ENCODE measurements at places on chromosomes 4 and X. TPM values are rescaled to one million over a fixed set of nuclear protein-coding genes. Genes with fewer than 3 reads are reported as not detected.

FAM149A gene
- 18.3 TPM for total RNA-seq

KCND1 gene
- 2.5 TPM for total RNA-seq

TGIF2LX gene
- total RNA-seq: not detected

MSL3 gene
- 21.8 TPM for total RNA-seq

MAGEA12 gene
- total RNA-seq: not detected

FAM47E gene
- total RNA-seq: 1.7 TPM

TMPRSS11A gene
- total RNA-seq: not detected

SLC9B1 gene
- total RNA-seq: 0.82 TPM

NAP1L2 gene
- 6.1 TPM for total RNA-seq

SYP gene
- 13.7 TPM for total RNA-seq

CT83 gene
- total RNA-seq: not detected

SHROOM2 gene
- 1.8 TPM for total RNA-seq

GRCh38 chr4:47490550-47490949, 5.5 kb downstream of the ATP10D start:
- peaks cover 8% of the 10 kb centered on the region for H3K4me1 ChIP-seq
- DNase-seq: no peak
- no peaks in the 10 kb centered on the region for H3K36me3 ChIP-seq
- H3K27me3 ChIP-seq: no peaks in the 10 kb centered on the region
- H3K4me3 ChIP-seq: no peak overlapping the region

- peak overlapping the region; percentile 96 for H3K27ac ChIP-seq
- no peaks in the 10 kb centered on the region for H3K36me3 ChIP-seq
- peak; percentile 87 for DNase-seq
- no peaks in the 10 kb centered on the region for H3K27me3 ChIP-seq
- H3K4me1 ChIP-seq: peaks cover 51% of the 10 kb centered on the region
Measured at GRCh38 chr4:145736241-145736831, 56.4 kb downstream of the C4orf51 start.

- no peak overlapping the region for H3K27ac ChIP-seq
- no peaks in the 10 kb centered on the region for H3K4me1 ChIP-seq
- H3K4me3 ChIP-seq: no peak overlapping the region
- no peaks in the 10 kb centered on the region for H3K27me3 ChIP-seq
- no peak for DNase-seq
Measured at GRCh38 chr4:117154251-117154650, 68.9 kb upstream of the TRAM1L1 start.

- peak; percentile 65 for DNase-seq
- peaks cover 10% of the 10 kb centered on the region for H3K4me1 ChIP-seq
- H3K27ac ChIP-seq: no peak overlapping the region
- H3K4me3 ChIP-seq: no peak overlapping the region
Measured at GRCh38 chr4:71389149-71389827, 50.5 kb downstream of the SLC4A4 start.

DNA sequence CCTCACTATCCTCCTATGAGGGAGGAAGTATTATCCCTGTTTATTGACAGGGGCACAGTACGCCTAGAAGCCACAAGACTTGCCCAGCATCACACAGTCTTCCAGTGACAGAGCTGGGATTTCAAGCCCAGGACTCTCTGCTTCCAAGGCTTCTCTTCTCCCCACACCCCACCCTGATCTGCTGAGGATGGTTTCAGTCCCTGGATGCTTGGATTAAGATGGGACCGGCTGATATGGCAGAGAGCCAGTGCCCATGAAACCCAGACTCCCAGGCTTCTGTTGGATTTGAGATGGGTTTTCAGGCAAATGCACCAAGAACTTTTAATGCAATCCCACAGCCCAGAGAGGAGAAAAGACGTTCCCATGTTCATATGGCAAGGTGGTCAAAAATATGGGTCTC, 23.2 kb downstream of the EFNB1 start:
- H3K27me3 ChIP-seq: no peaks in the 10 kb centered on the region
- H3K4me3 ChIP-seq: no peak overlapping the region
- H3K27ac ChIP-seq: no peak overlapping the region
- no peak for DNase-seq
- no peaks in the 10 kb centered on the region for H3K4me1 ChIP-seq
- no peaks in the 10 kb centered on the region for H3K36me3 ChIP-seq

DNA sequence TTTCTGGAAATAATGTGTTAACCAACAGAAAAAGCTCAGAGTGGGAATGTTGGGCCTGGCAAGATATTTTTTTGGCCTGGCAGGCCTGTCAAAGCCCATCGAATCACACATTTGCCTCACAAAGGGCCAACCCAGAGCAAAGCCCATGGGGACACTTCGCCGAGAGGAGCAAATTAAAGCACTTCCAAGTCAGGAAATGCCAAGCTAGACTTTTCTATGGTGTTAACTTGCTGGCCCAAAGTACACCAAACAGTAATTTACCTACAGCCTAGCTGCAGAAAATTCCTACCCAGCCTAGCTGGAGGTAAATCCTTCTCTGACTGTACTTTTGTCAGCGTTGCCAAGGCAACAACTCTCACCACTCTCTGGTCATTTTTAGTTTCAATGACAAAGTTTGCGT, 288.6 kb upstream of the LDB2 start:
- H3K27ac ChIP-seq: no peak overlapping the region
- no peak for DNase-seq
- H3K4me3 ChIP-seq: no peak overlapping the region
- no peaks in the 10 kb centered on the region for H3K27me3 ChIP-seq
- H3K36me3 ChIP-seq: no peaks in the 10 kb centered on the region

DNA sequence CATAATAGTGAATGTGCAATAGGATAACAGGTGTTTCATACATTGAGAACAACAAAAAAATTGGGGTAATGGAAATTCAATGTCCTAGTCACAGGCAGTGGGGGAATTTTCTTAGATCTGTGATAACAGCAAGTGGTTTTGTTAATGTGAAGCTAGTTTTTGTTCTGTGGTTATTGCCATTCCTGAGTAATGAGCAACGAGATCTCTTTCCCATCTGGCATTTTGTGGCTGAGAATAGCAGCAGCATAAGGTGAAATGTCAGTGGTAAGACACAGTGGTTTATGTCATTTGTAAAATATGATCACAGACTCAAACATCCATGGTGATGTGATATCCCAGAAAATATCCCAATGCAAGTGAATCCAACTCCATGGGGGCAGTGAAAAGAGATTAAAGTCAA, 497.5 kb downstream of the KCNIP4 start:
- H3K27ac ChIP-seq: no peak overlapping the region
- H3K27me3 ChIP-seq: no peaks in the 10 kb centered on the region
- no peaks in the 10 kb centered on the region for H3K36me3 ChIP-seq
- H3K4me3 ChIP-seq: no peak overlapping the region
- DNase-seq: no peak
- no peaks in the 10 kb centered on the region for H3K4me1 ChIP-seq

GRCh38 chr4:3873408-3874027, 107.3 kb downstream of the ADRA2C start:
- H3K4me1 ChIP-seq: no peaks in the 10 kb centered on the region
- H3K36me3 ChIP-seq: no peaks in the 10 kb centered on the region
- H3K27me3 ChIP-seq: peaks cover 83% of the 10 kb centered on the region
- no peak overlapping the region for H3K27ac ChIP-seq

GRCh38 chr4:147400721-147401120, 80.2 kb upstream of the EDNRA start:
- H3K4me3 ChIP-seq: no peak overlapping the region
- H3K4me1 ChIP-seq: no peaks in the 10 kb centered on the region

GRCh38 chr4:37895271-37895670, 4.4 kb downstream of the TBC1D1 start:
- no peak for DNase-seq

DNA sequence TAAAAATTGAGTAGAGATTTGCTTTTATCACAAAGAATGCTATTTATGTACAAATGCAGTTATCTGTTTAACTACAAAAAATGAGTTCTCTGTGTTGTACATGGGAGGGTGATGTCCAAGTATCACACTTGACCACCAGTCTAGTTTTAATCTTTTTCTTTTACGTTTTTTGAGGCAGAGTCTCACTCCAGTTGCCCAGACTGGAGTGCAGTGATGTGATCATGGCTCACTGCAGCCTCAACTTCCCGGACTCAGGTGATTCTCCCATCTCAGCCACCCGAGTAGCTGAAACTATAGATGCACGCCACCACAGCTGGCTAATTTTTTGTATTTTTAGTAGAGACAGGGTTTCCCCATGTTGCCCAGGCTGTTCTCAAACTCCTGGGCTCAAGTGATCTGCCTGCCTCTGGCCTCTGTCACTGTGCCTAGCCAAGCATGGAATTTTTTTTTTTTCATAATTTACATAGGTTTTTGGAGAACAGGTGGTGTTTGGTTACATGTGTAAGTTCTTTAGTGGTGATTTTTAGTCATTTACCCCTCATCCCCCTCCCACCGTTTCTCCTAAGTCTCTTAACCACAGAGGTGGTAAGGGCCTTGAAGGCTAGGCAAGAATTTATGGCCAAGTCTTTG, 47.9 kb upstream of the RPA4 start:
- no peak overlapping the region for H3K27ac ChIP-seq
- no peak for DNase-seq
- no peaks in the 10 kb centered on the region for H3K36me3 ChIP-seq
- no peaks in the 10 kb centered on the region for H3K27me3 ChIP-seq
- no peaks in the 10 kb centered on the region for H3K4me1 ChIP-seq
- H3K4me3 ChIP-seq: no peak overlapping the region

DNA sequence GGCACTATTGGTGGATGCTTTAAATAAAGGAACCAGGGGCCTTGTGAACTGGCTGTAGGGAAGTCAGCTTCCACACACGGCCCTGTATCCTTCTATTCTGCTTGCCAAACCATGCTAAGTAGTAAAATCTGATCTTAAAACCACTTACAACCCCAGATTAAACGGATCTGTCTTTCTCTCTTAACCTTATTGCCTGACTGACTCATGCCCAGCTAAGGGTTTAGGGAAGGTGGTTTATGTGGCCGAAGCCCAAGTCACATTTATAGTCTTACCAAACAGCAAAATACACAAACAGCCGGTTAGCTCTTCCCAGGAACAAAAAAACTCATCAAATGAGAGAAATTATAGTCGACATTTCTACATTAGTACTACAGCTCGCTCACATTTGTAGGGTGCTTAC, 988.4 kb upstream of the TENM3 start:
- no peaks in the 10 kb centered on the region for H3K36me3 ChIP-seq
- H3K4me3 ChIP-seq: no peak overlapping the region
- H3K27me3 ChIP-seq: no peaks in the 10 kb centered on the region
- H3K27ac ChIP-seq: no peak overlapping the region
- no peak for DNase-seq

GRCh38 chr4:182938205-182938645, 21.0 kb upstream of the DCTD start:
- H3K27me3 ChIP-seq: no peaks in the 10 kb centered on the region
- no peaks in the 10 kb centered on the region for H3K36me3 ChIP-seq
- no peak overlapping the region for H3K27ac ChIP-seq
- H3K4me3 ChIP-seq: no peak overlapping the region

GRCh38 chrX:124045109-124045508, 83.6 kb downstream of the STAG2 start:
- H3K4me1 ChIP-seq: no peaks in the 10 kb centered on the region
- no peak overlapping the region for H3K4me3 ChIP-seq
- H3K36me3 ChIP-seq: no peaks in the 10 kb centered on the region
